Activated T-cell treated with anti-CD3 and anti-CD28 coated beads for 4 hours (primary cell): ENCODE measurements at places on chromosomes 7 and 10.

- no peak for DNase-seq
Measured at GRCh38 chr7:71995111-71995510, 417.0 kb downstream of the CALN1 start.

GRCh38 chr7:103524042-103524907 is 78.3 kb upstream of the SLC26A5 start:
- no peak for DNase-seq

GRCh38 chr10:37619336-37619735 is 238.1 kb downstream of the ZNF248 start:
- DNase-seq, result no peak

DNA sequence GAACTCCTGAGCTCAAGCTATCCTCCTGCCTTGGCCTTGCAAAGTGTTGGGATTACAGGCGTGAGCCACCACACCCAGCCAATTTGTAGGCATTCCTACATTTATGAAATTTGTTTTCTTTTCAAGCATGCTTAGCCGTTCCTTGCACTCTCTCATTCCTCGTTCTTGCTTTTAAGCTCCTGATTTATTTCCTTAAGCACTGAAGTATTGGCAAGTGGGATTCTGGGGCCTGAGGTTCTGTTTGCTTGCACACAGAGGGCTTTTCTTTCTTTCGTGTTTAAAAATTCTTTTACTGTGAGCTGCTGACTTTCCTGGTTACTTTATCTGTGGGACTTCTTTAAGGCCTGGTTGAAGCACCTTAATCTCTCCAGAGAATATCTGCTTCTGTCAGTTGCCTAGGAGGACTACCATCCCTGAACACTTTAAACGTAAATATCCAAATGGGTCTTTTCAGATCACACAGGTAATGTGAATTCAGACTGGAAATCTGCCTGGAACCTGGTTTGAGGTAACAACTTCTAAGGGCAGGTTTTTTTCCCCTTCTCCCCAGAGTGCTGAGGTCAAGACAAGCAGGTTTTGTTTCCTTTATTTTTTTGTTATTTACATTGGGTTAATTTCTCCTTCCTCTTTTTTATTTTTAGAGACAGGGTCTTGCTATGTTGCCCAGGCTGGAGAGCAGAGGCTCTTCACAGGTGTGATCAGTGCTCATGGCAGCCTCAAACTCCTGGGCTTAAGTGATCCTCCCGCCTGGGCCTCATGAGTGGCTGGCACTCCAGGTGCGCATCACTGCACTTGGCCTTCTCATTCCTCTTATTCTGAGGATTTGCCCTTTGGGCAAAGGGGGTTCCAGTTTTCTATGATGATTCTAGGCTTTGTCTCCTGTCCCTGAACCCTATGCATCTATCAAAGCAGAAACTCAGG is 102.9 kb downstream of the PFKFB3 start:
- DNase-seq, result no peak

- DNase-seq, result no peak
Measured at GRCh38 chr7:158843771-158844170, 12.6 kb upstream of the DYNC2I1 start.

DNA sequence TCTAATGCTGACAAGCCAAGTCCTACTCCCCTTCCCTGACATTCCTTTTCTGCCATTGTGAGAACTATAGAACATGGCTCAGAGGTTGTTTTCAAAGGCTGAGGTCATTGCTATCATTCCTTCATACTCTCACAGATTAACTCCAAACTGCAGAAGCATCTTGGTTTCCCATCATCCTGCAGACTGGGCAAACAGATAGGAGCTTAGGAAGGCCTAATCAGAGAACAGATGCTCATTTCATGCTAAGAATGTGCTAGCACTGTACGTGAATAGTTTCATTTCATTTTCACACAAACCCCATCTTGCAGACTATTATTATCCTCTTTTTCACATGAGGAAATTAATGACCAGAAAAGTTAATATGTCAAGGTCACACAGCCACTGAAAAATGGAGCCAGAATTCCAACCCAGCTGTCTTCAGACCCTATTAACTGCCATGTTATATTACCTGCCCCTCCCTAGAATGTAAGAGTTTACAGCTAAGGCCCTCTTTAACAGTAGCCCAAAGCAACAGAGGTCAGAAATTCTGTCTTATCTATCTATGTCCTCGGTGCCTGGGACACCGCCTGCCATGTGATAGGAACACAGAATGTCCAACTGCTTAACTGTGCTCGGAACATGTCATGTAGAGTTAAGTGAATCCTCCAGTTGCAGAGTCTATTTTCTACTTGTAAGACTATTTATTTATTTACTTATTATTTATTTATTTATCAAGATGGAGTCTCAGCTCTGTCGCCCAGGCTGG is 2.9 kb upstream of the LCOR start:
- DNase-seq, result no peak

- DNase-seq, result no peak
Measured at GRCh38 chr7:157151626-157152339, 13.1 kb downstream of the UBE3C start.

DNA sequence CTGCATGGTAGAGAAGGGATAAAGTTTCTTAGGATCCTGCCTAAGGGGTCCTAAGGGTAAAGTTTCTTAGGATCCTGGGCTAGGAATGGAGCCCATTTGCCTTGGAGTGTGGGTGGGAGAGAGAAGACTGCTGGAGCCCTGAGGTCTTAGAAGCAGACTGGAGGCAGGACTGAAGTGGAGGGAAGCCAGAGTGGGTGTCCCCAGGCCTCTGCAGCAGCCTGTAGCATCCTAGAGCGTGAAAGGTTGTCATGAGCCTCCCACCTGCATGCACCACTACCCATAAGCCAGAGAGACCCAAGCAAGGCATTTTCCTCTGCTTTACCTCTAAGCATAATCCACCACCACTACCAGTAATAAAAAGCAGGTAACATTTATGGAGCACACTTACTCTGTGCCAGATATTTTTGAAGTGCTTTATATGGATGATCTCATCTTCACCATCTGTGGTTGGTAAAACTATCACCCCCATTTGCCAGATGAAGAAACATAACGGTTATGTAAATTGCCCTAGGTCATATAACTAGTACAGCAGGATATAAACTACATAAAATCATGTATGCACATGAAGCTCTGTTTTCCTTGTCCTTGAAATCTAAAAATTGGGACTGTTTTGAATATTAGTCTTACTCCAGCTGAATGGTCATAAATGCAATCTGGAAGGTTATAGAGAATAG is 103.5 kb upstream of the CCDC6 start:
- no peak for DNase-seq

DNA sequence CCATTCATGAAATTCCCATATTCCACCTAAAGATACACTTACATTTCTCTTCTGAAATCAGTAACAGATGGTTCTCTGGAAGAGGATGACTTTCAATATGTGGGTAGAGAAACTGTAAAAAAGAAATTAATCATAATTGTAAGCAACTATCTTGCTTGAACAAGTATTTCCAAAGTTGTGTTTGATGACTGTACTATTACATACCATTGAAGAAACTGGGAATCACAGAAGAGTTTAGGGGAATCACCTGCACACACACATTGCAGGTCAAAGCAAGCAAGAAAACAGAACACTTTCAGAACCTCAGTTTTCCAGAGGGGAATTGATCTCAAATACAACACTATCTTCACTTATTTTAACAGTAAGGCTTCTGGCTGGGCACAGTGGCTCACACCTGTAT is 33.6 kb downstream of the GSAP start:
- no peak for DNase-seq

- DNase-seq, result no peak
Measured at GRCh38 chr7:107025449-107026103, 18.9 kb upstream of the PRKAR2B start.

GRCh38 chr10:122475100-122475499 is 13.7 kb downstream of the HTRA1 start:
- no peak for DNase-seq

GRCh38 chr7:69652947-69653701 is 54.8 kb downstream of the AUTS2 start:
- no peak for DNase-seq

- no peak for DNase-seq
Measured at GRCh38 chr7:132519936-132520335, 56.3 kb downstream of the PLXNA4 start.

DNA sequence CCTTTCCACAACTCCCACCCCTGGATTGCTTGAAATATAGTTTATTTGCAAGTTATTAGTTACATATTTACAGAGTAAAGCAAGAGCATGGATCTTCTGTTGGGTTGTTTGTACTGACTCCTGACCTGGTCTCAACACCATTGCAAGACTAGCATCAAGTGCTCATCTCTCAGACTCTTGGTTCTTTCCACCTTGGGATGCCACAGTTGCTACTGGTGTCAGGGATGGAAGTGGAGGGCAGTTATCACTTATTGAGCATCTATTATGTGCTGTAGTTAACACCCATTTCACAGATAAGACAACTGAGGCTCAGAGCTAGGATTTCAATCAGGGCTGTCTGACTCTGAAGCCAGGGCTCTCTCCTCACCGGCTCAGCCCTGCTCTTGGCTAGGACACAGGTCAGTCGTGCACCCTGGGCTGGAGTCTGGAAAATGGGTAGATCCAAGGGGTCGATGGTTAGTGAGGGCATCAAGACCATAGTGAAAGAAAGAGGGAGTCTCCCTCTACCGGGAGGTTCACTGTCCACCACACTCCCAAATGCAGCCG is 614 bp upstream of the ADAMTS14 start:
- DNase-seq, result no peak

GRCh38 chr7:132131196-132131595 is 445.1 kb downstream of the PLXNA4 start:
- no peak for DNase-seq
